ENCODE measurements at places on chromosomes 5 and 9.

DNA sequence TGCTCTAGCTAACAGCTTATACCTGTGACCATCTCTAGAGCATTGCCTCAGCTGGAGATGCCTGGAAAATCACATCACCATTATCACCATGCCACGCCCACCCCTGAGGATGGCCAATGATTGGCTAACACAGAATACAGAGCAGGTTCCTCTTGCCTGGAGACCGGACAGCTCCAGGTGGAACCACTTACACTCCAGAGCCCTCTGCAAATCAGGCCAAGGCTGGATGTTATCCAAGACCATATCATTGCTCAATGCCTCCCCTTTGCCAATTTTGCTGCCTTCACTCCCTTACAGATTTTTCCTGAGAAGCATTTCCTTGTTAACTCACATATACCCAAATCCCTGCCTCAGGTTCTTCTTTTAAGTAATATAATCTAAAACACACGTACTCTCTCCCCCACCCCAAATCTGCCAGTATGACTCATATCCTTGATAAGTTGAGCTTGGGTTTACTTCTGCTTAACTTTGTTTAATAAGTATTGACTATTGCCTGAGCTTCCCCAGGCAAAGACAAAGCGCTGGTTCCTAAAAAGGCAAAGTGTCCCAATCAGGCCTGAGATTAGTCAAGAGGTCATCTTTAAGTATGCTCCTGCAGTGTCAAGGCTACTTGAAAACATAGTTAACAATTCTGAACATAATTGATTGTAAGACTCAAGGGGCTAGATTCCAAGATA, 309.6 kb downstream of the EPB41L4A start:
- DNase-seq: peak; percentile 61

DNA sequence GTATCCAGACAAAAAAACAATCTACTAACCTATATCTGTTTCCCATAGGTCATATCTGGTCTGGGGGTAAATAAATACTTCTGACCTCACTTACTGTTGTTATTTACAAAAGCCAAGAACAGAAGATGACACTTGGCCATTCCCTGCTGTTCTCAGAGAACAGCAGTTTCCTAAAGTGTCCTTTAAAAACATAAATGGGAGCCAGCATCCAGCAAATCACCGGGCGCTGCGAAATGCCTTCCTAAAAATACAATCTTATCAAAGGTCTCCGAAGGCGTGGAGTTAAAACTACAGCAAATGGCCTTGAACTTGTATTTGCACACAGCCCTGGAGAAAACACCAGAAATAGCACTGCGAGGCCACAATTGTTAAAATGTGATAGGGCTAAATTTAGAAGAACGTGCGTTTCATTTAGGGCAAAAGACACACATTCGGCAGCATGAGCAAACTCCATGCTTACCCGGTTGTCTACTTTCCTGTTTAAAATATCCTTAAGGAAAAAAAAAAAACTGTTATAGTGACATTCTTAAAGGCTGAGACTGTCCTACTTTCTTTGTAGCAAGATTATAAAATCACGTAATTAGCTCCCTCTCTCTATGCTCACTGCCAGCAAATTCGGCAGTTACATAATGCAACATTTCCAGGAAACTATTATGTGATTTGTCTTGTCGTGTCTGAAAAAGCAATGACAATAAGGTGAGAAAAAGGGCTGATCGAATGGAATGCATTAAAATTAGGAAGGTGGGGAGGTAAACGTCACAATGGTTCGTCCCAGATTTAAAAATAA, 1.5 kb downstream of the NFIL3 start:
- DNase-seq: peak; percentile 46

- no peak for DNase-seq
Observed at GRCh38 chr5:78127875-78128274, 166.6 kb downstream of the AP3B1 start.

DNA sequence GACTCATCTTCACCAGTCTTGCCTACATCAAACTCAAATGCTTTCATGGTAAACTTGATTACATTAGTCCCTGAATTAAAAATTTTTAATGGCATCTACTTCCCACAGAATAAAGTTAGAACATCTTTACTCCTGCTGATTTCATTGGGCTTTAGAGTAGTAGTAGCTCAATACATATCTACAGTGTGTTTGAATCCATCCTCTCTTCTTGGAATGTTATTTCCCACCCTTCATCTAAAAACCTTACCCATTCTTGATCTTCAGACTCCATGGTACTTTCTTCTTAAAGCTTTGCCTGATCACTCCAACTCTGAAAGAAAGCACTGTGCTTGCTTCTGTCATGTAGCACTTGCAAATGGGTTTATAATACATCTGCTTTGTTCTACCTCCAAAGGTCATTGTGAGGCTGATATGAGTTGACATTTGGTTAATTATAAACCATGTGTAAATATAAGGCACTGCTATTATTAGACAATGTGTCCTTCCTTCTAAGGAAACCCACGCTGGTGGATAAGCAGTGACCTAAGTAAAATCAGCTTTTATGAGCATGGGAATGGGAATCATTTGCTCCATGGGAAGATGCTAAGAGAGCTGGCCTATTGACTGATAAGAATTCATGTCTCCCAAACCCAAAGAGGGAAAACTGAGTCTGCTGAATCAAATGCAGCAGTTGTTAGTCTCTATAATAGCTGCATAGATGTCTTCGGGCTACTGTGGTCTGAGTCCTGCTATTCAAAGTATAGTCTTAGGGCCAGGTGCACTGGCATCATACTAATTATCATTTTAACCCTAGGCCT, 7.5 kb upstream of the PRLR start:
- no peak for DNase-seq

GRCh38 chr5:4228708-4229107, 633.1 kb downstream of the IRX1 start:
- DNase-seq: no peak

GRCh38 chr9:124518116-124518515, 10.9 kb upstream of the NR5A1 start:
- no peak for DNase-seq

DNA sequence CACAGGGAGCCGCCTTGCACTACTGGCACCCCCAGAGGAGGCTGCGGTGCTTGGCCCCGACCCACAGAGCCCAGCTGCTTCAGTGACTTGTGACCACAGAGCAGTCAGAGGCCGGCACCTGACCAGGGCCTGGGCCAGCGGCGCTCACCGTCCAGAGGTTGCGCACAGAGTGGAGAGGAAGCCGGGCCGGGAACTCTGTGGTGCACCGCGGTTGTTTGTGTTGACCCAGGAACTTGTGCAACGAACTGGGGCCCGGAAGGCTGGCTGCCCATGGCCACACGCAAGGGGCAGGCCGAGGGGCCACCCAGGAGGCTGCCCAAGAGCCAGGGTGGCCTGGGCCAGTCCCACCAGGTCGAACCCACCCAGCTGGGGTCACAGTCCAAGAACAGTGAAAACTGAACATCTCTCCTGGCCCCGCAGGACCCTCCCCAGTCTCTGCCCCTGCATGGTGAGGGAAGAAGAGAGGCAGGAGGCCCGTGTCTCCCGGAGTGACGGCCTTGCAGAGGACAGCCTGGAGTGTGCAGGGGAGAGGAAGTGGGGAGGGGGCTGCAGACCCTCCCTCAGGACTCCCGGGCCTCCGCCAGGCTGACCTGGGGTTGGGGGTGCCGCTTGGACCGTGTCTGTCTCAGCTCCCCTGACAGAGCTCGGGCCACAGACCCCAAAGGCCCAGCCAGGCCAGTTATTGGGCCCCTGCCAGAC, 42.8 kb upstream of the EGFL7 start:
- no peak for DNase-seq

- no peak for DNase-seq
Observed at GRCh38 chr5:154802050-154802449, 46.9 kb downstream of the LARP1 start.

- DNase-seq: no peak
Observed at GRCh38 chr5:125011419-125011818, 265.0 kb upstream of the ZNF608 start.

GRCh38 chr9:7237473-7238246, 479.9 kb downstream of the KDM4C start:
- peak; percentile 60 for DNase-seq

GRCh38 chr5:155651-156410, 35.5 kb upstream of the LRRC14B start:
- no peak for DNase-seq

DNA sequence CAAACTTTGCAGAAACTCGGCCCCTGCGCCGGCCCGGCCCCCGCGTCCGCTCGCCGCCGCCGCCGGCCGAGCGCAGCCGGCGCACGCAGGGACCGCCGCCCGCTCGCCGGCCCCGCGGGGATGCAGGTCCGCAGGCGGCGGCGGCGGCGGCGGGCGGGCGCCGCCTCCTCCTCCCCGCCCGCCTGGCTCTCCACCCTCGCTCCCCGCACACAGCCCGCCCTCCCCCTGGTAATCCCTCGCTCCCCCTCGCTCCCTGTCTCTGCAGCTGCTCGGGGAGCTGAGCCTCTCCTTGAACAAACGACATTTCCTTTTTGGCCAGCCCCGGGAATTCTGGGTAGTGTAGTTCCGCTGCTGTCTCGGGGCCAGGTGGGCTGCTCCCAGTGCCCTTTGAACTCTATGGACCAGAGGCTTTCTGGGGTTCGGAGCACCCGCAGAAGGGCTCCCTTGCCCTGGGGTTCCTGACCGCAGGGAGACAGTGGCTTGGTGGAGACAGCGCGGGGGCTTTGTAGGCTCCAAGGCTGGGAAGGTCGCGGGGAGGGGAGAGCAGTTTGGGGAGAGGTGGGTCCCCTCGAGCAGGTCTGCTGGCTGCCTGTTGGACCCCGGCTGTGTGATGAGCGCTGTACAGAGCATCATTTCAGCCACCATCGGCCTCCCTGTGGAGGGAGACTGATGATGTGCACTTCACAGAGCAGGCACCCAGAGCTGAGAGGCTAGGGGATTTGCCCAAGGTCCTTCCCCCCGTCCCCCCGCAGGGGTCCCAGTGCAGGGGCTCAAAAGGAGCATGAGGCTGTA, 1.8 kb upstream of the FAM78A start:
- peak; percentile 18 for DNase-seq

- no peak for DNase-seq
Observed at GRCh38 chr5:67033880-67034651, 162.5 kb downstream of the CD180 start.

DNA sequence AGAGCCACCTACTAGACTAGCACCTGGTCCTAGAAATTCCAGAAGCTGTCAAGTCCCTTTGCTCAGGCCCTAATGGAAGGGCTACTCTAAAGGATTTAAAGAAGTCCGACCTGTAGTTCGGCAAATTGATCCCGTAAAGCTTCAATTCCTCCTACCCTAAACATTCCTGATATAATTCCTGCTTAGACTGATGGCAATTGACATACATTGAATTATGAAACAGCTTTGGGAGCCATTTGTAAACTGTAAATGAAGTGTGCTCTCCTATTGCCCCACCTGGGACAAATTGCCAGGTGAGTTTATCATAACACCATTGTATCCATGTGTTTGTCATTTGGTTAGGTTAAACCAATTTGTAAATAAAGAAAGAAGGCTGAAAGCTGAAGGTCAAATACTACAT, 104.4 kb downstream of the EGFLAM start:
- DNase-seq: no peak

- DNase-seq: no peak
Observed at GRCh38 chr5:308672-309271, 12.7 kb upstream of the AHRR start.

- no peak for DNase-seq
Observed at GRCh38 chr5:155252717-155253116, 239.2 kb downstream of the KIF4B start.

DNA sequence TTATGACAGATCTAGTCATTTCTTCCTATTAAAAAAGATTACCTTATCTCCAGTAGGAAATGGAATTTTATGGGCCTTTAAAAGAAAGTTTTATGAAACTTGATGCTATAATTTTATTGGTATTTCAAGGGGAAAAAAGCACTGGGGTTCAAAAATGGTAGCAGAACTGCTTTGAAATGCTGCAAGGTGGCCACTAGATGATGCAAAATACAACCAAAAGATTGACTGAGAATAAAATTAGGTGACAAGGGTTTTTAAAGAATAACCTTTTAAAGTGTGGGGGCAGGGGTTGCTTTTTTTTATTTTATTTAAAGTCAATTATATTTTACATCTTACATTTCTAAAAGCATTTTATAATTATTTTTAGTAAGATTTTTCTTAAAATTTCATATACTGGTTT, 61.7 kb downstream of the KLF9 start:
- DNase-seq: no peak

- no peak for DNase-seq
Observed at GRCh38 chr5:135829681-135830383, 4.6 kb upstream of the SLC25A48 start.

DNA sequence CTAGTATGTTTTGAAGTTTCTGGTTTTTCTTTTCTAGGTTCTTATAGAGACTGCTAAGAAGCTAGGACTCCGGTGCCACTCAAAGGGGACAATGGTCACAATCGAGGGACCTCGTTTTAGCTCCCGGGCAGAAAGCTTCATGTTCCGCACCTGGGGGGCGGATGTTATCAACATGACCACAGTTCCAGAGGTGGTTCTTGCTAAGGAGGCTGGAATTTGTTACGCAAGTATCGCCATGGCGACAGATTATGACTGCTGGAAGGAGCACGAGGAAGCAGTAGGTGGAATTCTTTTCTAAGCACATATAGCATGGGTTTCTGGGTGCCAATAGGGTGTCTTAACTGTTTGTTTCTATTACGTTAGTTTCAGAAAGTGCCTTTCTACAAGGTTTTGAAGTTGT, 52.2 kb downstream of the MTAP start:
- DNase-seq: no peak

GRCh38 chr9:119026120-119026519, 343.1 kb downstream of the BRINP1 start:
- DNase-seq: peak; percentile 61

- peak; percentile 20 for DNase-seq
Observed at GRCh38 chr5:157253547-157253946, 12.4 kb upstream of the CYFIP2 start.

DNA sequence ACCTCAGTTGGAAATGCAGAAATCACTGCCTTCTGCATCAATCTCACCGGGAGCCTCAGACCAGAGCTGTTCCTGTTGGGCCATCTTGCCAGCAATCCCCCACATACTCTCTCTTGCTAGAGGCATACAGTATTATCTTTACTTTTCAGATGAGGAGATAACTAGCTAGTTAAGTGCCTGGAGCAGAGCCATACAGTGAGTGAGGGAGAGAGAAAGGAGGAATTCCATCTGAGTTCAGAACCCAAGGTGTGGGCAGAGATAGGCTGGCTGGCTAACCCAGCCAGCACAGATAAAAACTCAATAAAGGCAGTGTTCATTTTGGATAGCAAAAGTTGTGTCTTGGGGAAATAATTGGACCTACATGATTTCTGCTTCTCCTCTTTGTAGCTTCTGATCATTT, 268.0 kb upstream of the KIF2A start:
- DNase-seq: no peak

- no peak for DNase-seq
Observed at GRCh38 chr9:131667576-131667975, 72.3 kb downstream of the RAPGEF1 start.
